ENCODE measurements at places on chromosomes 4 and X. TPM values are rescaled to one million over a fixed set of nuclear protein-coding genes. Genes with fewer than 3 reads are reported as not detected.

DNA sequence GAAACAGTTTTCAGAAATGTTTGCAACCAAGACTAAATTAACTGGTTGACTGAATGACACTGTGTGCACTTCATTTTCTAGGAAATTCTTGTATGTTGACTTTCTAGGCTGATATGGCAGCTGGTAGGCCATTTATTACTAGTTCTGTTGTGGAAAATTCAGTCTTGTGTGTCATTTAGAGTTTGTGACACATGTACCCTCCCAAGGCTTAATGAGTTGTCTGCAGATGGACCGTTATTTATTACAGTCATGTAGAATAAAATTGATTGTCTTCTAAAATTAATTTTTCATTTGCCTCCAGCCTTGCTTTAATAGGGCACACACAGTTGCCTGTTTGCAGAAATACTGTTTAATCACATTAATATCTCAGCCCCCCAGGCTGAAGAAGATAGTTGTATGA, 30.7 kb downstream of the DACH2 start:
- H3K27ac ChIP-seq, result no peak overlapping the region
- DNase-seq, result no peak
- H3K36me3 ChIP-seq, result no peaks in the 10 kb centered on the region

DNA sequence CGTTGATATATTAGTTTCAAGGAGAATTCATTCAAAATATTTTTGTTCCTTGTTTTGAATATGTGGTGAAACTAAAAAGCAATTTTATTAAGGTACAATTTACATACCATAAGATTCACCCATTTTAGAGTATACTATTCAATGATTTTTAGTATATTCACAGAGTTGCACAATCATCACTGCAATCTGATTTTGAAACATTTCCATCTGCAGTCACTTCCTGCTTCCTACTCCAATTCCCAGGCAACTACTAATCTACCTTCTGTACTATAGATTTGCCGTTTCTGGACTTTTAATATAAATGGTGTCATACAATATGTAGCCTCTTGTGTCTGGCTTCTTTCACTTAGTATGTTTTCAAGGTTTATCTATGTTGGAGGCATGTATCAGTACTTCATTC, 71.3 kb downstream of the SLC9A7 start:
- no peak for DNase-seq
- H3K27me3 ChIP-seq, result no peaks in the 10 kb centered on the region
- H3K27ac ChIP-seq, result no peak overlapping the region
- H3K36me3 ChIP-seq, result no peaks in the 10 kb centered on the region
- H3K4me1 ChIP-seq, result no peaks in the 10 kb centered on the region
- no peak overlapping the region for H3K4me3 ChIP-seq

TMPRSS11E gene
- total RNA-seq, result 0.78 TPM

DNA sequence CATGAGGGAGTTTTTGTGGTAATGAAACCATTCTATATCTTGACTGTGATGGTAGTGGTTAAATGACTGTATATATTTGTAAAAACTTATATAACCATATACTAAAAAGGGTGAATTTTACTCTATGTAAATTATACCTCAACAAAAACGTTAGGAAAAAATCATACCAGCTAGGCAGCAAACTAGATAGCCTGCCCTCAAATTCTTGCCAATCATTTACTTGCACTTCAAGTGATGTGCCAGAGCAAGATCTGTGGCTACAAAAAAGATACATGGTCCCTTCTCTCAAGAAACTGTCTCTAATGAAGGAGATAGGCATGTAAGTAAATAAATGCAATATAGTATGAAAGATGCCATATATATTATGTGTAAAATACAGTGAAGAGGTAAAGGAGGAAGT, 10.0 kb upstream of the RNF128 start:
- no peaks in the 10 kb centered on the region for H3K27me3 ChIP-seq
- DNase-seq, result no peak
- peaks cover 22% of the 10 kb centered on the region for H3K4me1 ChIP-seq
- no peak overlapping the region for H3K27ac ChIP-seq

DNA sequence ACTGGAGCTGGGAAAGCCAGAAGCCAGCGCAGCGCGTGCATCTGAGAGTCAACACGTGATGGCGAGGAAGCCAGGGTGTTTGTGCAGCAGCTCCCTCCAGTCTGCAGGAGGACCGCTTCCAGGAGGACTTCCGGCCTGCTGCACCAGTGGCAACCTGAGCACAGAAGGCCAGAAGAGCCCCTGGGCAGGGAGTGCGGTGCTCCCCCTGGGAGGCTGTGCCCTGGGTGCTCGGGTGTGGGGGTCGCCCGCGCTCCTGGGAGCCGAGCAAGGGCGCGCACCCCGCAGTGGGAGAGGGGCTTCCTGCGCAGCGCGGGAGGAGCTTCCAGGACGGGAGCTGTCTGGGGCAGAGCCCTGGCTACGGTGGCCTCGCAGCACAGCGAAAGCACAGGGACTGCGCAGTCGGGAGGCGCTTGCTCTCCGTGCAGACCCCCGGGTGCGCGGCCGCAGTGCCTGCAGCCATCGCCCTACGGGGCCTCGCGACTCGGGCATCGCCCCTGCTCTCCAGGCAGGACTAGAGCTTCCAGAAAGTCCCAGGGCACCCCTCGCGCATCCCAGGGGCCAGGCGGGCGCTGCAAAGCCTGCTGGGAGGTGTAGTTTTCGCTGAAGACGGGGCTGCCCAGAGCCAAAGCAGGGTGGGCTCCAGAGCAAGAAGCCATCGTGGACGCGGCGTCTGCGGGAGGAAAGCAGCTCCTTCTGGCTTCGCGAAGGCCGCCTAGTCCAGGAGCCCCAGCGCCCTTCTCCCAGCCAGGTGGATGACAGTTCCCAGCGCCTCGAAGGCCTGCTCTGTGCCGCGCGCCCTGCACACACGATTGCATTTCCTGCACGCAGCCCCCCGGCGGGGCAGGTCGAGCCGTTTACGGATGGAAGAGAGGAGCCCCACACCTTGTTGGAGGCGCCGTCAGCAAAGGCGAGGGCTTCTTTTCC, 24.1 kb upstream of the WFS1 start:
- H3K27me3 ChIP-seq, result no peaks in the 10 kb centered on the region
- H3K4me1 ChIP-seq, result peaks cover 8% of the 10 kb centered on the region
- no peak overlapping the region for H3K4me3 ChIP-seq
- no peaks in the 10 kb centered on the region for H3K36me3 ChIP-seq

USP51 gene
- 0.99 TPM for total RNA-seq

GRCh38 chr4:177901786-177902185, 459.5 kb upstream of the AGA start:
- H3K27ac ChIP-seq, result no peak overlapping the region
- no peaks in the 10 kb centered on the region for H3K27me3 ChIP-seq
- H3K4me3 ChIP-seq, result no peak overlapping the region
- no peaks in the 10 kb centered on the region for H3K36me3 ChIP-seq
- no peaks in the 10 kb centered on the region for H3K4me1 ChIP-seq
- DNase-seq, result no peak

DNA sequence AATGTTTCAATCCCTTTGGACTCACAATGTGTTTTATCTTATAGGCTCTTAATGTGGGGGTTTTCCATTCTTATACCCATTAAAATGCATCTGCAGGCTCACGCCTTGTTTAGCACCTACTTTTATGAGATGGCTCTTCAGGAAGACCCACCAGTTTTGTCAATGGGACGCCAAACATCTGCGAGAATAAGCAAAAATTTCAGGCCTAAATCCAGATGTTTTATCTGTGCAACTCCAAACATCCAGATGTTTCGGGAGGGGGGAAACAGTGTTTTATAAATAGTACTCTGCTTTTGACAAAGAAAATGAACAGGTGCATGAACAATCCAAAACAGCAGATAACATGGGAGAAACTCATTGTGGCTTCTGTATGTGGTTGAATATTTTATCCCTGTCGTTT, 342.8 kb downstream of the DHX15 start:
- no peak overlapping the region for H3K27ac ChIP-seq
- no peak for DNase-seq
- no peaks in the 10 kb centered on the region for H3K36me3 ChIP-seq
- H3K4me3 ChIP-seq, result no peak overlapping the region

DNA sequence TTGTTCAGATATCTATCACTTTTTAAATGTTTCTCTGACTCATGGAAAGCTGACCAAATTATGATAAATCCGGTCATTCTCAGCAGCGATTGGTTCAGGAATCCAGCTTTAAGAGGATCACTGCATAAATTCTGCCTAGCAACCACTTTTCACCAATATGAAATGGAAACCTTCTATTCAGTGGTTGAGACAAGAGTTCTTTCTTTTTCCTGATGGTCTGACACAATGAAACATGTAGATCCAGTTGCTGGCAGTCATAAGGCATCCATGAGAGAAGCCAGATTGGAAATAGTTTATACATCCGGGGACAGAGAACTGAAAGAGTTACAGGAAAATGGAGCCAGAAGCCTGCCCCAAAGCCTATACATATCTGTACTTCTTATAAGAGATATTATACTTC, 27.2 kb downstream of the MAB21L2 start:
- no peaks in the 10 kb centered on the region for H3K27me3 ChIP-seq
- H3K36me3 ChIP-seq, result no peaks in the 10 kb centered on the region
- DNase-seq, result no peak
- no peak overlapping the region for H3K27ac ChIP-seq

GRCh38 chrX:121036951-121037350, 10.5 kb upstream of the GLUD2 start:
- no peaks in the 10 kb centered on the region for H3K27me3 ChIP-seq
- no peak overlapping the region for H3K27ac ChIP-seq
- no peaks in the 10 kb centered on the region for H3K4me1 ChIP-seq
- H3K4me3 ChIP-seq, result no peak overlapping the region
- no peak for DNase-seq

RBMXL3 gene
- not detected for total RNA-seq

DNA sequence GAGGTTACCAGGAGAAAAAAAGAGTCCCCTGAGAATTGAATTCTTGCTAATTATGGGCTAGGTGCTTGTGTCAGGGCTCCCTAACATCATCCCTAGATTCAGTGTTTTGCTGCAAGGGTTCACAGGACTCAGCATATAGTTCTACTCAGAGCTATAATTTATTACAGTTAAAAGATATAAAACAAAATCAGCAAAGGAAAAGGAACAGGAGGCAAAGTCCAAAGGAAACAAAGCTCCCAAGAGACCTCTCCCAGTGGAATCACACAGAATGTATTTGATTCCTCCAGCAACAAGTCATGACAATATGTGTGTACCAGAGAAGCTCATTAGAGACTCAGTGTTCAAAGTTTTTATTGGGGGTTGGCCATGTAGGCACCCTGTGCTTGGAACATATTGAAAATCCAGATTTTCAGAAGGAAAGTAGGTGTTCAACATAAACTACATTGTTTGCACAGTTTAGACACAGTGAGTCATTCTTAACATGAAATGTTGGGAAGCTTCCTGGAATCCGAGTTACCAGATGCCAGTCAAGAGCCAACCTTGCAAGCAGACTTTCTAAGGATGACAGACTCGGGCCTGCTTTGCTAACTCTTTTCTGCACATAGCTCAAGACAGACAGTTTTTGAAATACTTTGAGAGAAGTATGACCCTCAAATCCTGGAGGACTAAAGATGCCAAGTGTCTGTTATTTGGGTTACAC, 311.3 kb upstream of the EMCN start:
- no peak for DNase-seq
- no peak overlapping the region for H3K4me3 ChIP-seq
- no peaks in the 10 kb centered on the region for H3K36me3 ChIP-seq
- H3K4me1 ChIP-seq, result peaks cover 10% of the 10 kb centered on the region
- no peaks in the 10 kb centered on the region for H3K27me3 ChIP-seq

DNA sequence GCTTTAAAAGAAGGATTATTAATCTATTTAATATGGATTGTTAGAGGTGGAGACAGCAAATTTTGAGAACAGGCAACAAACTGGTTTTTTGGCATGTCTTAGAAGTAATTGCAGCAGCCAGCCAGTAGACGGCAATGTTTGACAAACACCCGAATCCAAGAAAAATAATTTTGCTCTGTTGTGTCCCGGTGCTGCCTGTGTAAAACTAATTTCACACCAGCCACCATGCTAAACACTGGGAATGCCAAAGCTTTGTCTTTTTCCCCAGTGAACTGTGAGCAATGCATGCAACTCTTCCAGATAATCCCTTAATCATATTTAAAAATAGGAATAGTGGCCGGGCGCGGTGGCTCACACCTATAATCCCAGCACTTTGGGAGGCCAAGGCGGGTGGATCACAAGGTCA, 25.9 kb downstream of the SMIM31 start:
- no peak overlapping the region for H3K4me3 ChIP-seq
- H3K27ac ChIP-seq, result no peak overlapping the region
- H3K4me1 ChIP-seq, result no peaks in the 10 kb centered on the region
- H3K36me3 ChIP-seq, result no peaks in the 10 kb centered on the region
- peak; percentile 24 for DNase-seq
- no peaks in the 10 kb centered on the region for H3K27me3 ChIP-seq

DNA sequence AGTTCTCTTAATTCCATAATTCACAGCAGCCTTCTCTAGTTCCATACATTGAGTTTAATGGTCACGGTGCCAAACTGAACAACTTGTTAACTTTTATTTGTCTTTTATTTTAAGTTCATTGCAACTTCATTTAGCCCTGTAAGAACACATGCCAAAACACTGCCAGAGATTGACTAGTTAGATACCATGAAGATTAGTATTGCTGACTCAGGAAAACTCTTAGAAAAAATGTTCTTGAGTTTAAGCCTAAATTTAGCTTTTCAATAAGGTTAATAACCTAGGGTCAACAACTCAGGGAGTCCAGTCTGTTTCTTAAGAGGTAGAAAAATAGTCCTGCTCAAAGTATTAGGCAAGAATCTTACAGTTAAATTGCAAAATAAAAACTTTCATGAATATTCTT, 25.7 kb downstream of the SPANXN2 start:
- H3K4me3 ChIP-seq, result no peak overlapping the region
- no peaks in the 10 kb centered on the region for H3K36me3 ChIP-seq

S100G gene
- not detected for total RNA-seq
